ENCODE measurements at places on chromosomes 7 and 10.

DNA sequence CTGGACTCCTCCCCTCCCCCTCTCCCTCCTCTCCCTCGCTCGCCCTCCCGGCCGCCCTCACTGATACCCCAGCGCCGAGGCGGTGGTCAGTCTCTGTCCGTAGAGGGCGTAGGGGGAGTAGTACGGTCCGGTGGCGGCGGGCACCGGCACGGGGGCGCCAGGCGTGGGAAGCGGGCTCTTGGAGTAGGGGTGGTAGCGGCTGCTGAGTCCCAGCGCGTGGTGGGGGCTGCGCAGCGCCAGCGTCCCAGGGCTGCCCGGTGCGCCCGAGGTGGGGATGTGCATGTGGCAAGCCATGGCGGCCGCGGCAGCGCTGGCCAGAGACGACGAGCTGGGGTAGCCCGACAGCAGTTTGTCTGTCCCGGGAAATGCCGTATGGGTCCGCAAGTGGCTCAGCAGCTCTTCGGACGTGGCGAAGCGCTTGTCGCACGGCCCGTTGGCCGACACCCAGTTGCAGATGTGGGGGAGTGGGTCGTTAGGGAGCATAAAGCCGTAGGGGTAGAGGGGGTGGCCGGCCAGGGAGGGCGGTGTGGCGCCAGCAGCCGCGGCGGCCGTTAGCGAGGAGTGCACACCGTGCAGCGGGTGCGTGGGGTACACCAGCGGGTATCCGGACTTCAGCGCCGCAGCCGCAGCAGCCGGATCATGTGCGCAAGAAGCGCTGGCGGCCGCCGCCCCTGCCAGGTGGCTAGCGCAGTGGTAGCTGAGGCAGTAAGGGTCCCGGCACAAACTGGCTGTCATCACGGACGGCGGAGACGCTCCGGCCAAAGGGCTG lies 2.7 kb downstream of the ZNF503 start:
- no peak for DNase-seq

- peak; percentile 29 for DNase-seq
Measured at GRCh38 chr7:138188290-138188858, 112.1 kb downstream of the AKR1D1 start.

DNA sequence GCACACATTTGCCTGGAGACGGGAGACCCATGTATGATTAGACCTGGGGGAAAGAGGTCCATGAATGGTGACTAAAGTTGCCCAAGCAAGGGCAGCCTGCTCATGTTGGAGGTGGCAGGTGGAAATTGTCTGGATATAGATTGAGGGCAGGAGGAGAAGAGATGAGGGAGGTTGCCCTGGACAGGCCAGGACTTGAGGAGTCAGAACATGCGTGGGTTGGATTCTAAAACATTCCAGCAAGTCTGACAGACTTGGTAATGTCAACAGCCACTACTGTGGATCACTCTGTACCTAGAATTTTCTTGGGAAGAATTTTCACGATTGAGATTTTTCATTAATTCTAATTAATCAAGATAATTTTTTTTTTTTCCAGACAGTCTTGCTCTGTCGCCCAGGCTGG lies 19.1 kb upstream of the SVOPL start:
- DNase-seq = no peak

- no peak for DNase-seq
Measured at GRCh38 chr10:22370320-22370719, 25.0 kb downstream of the SPAG6 start.

DNA sequence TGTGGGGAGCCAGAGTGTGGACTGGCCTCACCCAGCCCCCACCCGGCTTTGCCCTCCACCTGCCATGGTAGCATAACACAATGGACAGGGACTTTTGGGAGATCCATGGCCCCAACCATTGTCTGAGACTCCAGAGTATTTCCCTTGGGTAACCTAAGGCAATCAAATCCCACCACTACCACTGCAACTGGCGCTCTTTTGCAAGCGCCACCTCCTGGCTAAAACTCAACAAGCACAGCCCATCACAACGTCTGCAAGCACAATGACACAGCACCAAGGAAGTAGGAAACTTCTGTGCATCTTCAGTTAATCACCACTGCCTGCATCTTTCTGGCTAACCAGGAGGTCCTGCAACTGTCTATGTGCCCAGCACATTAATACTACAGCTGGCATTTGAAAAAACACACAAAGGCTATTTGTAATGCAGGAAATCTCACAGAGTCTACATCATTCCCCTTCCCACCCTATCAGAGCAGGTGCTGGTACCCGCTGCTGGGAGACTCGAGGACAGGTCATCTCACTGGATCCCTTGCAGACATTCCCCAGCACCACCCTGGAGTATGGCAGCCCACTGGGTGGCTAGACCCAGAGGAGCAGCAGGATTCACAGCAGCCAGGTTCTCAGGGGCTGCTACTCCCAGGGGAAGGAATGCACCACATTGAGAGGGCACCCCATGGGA lies 27.7 kb downstream of the ANKRD26 start:
- DNase-seq = no peak

- DNase-seq = no peak
Measured at GRCh38 chr10:103510046-103510685, 16.7 kb downstream of the NEURL1 start.

DNA sequence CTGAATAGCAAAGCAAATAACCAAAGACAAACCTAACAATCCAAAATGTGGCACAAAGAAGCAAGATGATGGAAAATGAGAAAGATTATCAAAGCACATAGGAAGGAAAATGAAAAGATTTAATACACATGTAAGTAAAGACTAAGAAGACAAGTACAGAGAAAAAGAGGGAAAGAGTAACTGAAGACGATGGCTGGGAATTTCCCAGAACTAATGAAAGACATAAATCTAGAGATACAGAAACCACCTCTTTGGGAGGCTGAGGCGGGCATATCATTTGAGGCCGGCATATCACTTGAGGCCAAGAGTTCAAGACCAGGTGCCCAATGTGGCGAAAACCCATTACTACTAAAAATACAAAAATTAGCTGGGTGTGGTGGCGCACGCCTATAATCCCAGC lies 46.8 kb downstream of the CCDC6 start:
- DNase-seq = no peak

DNA sequence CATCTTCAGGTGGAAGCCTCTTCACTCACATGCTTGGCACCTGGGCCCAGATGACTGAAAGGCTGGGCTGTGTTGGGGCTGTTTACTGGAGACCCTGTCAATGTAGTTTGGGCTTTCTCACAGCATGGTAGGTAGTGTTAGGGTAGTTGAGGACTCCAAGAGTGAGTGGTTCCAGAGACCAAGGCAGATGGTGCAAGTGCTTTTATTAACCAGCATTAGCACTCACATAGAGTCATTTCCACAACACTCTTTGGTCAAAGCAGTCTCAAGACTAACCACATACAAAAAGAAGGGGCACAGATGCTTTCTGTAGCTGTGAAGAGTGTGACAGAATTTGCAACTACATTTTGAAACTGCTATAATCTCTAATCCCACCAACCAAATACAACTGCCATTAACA lies 135.0 kb downstream of the RTKN2 start:
- no peak for DNase-seq

GRCh38 chr7:159136013-159136412 lies 8.7 kb downstream of the VIPR2 start:
- no peak for DNase-seq

- no peak for DNase-seq
Measured at GRCh38 chr10:74483356-74483755, 332.3 kb downstream of the ADK start.
